ENCODE measurements at places on chromosomes 7 and 10. TPM values are rescaled to one million over a fixed set of nuclear protein-coding genes. Genes with fewer than 3 reads are reported as not detected.
A peak's percentile ranks its signal among the peaks of the same experiment; 100 is the strongest.

- H3K27ac ChIP-seq = no peak overlapping the region
- no peaks in the 10 kb centered on the region for H3K4me1 ChIP-seq
- no peaks in the 10 kb centered on the region for H3K27me3 ChIP-seq
- DNase-seq = peak; percentile 44
- H3K4me3 ChIP-seq = no peak overlapping the region
Measured at GRCh38 chr10:63348245-63348850, 117.4 kb downstream of the JMJD1C start.

The SPDYE5 gene
- not detected for total RNA-seq

DNA sequence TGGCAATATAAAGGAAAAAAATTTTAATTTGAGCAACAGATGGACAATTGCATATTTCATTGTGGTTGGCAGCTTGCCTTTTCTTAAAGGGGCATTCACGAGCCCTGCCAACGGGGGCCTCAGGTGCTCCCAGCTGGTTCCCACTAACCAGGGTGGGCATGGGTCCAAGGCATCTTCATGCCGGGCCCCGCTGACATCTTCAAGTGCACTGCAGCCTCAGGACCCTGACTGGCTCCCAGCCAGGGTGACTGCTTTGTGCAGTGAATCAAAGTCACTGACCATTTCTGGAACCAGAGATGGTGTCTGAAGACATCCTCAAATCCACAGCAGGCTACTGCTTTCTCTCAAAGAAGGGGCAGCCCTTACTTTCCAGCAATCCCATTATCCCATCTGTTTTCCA lies 275.2 kb upstream of the MGMT start:
- H3K36me3 ChIP-seq = no peaks in the 10 kb centered on the region
- no peak overlapping the region for H3K4me3 ChIP-seq
- H3K27me3 ChIP-seq = no peaks in the 10 kb centered on the region
- H3K4me1 ChIP-seq = no peaks in the 10 kb centered on the region

DNA sequence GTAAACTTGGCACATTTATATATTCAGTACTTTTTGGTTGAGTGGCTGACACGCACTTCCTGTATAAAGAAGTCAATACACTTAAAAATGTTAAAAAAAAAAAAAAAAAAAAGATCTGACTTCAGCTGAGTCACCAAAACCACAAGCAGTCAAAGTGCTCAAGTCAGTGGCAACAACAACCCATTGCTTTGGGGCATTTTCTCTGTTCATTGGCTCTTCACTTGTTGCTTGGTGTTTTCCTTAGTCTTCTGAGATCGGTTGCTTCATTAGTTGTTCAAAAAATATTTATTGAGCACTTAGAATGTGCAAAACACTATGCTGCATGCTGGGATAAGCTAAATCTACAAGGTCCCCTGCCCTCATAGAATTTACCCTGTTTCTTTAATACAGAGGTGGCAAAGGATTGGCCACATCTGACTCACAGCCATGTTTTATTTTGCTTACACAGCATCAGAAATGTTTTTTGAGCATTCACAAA lies 63.7 kb downstream of the ZNRF2 start:
- DNase-seq = peak; percentile 88
- H3K4me1 ChIP-seq = peaks cover 2% of the 10 kb centered on the region
- no peaks in the 10 kb centered on the region for H3K27me3 ChIP-seq
- no peaks in the 10 kb centered on the region for H3K36me3 ChIP-seq
- no peak overlapping the region for H3K27ac ChIP-seq
- H3K4me3 ChIP-seq = no peak overlapping the region

The PILRA gene
- total RNA-seq = not detected

GRCh38 chr7:20438694-20439376 lies 108.1 kb downstream of the ITGB8 start:
- no peaks in the 10 kb centered on the region for H3K4me1 ChIP-seq
- no peak overlapping the region for H3K27ac ChIP-seq
- no peaks in the 10 kb centered on the region for H3K36me3 ChIP-seq
- H3K27me3 ChIP-seq = no peaks in the 10 kb centered on the region
- no peak for DNase-seq

The NFE2L3 gene
- 37.8 TPM for total RNA-seq

GRCh38 chr7:108629651-108630400 lies 60.2 kb downstream of the DNAJB9 start:
- H3K4me1 ChIP-seq = no peaks in the 10 kb centered on the region
- peak; percentile 6 for DNase-seq
- H3K4me3 ChIP-seq = no peak overlapping the region
- no peak overlapping the region for H3K27ac ChIP-seq

DNA sequence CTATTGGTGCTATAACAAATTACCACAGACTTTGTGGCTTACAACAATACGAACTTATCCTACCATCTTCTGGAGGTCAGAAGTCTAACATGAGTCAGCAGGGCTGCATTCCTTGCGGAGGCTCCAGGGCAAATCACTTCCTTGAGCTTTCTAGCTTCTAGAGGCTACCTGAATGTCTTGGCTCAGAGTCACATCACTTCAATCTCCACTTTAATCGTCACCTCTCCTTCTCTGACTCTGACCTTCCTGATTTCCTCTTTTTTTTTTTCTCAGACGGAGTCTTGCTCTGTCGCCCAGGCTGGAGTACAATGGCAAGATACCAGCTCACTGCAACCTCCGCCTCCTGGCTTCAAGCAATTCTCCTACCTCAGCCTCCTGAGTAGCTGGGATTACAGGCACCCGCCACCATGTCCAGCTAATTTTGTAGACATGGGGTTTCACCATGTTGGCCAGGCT lies 44.6 kb upstream of the ANAPC16 start:
- no peaks in the 10 kb centered on the region for H3K36me3 ChIP-seq
- H3K27me3 ChIP-seq = no peaks in the 10 kb centered on the region
- peaks cover 6% of the 10 kb centered on the region for H3K4me1 ChIP-seq
- DNase-seq = peak; percentile 68
- no peak overlapping the region for H3K27ac ChIP-seq

The ARHGEF35 gene
- not detected for total RNA-seq

- H3K27ac ChIP-seq = peak overlapping the region; percentile 33
- H3K36me3 ChIP-seq = no peaks in the 10 kb centered on the region
- peaks cover 7% of the 10 kb centered on the region for H3K4me1 ChIP-seq
- peak; percentile 91 for DNase-seq
Measured at GRCh38 chr10:34739915-34740314, 75.2 kb downstream of the PARD3 start.

- DNase-seq = peak; percentile 80
- peak overlapping the region; percentile 44 for H3K27ac ChIP-seq
- peaks cover 7% of the 10 kb centered on the region for H3K4me1 ChIP-seq
Measured at GRCh38 chr10:110901954-110902819, 16.8 kb downstream of the BBIP1 start.

The SDHAF3 gene
- total RNA-seq = 12.8 TPM

All from IMR-90 (cell line).